ENCODE measurements at places on chromosomes 7 and 10. TPM values are rescaled to one million over a fixed set of nuclear protein-coding genes. Genes with fewer than 3 reads are reported as not detected.

DNA sequence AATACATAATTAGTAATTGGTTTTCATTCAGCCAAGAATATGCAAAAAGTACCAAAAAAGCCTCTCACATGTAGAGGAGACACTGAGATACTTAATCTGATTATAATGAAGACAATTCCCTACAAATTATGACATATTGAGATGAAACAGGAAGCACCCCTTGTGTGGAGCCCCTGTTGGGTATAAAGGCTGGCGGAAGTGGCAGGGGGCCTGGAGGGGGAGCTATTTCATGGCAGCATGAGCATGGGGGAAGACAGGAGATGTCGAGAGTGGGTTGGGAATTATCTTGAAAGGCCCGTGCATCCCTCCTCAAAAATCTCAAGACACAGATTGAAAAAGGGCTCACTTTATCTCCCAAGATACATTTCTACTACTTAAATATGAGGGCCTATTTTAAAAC is 96.9 kb downstream of the PIP4K2A start:
- DNase-seq: no peak

The KLF6 gene
- total RNA-seq: 170 TPM

GRCh38 chr10:110864662-110865140 is 7.0 kb upstream of the PDCD4 start:
- no peak for DNase-seq

DNA sequence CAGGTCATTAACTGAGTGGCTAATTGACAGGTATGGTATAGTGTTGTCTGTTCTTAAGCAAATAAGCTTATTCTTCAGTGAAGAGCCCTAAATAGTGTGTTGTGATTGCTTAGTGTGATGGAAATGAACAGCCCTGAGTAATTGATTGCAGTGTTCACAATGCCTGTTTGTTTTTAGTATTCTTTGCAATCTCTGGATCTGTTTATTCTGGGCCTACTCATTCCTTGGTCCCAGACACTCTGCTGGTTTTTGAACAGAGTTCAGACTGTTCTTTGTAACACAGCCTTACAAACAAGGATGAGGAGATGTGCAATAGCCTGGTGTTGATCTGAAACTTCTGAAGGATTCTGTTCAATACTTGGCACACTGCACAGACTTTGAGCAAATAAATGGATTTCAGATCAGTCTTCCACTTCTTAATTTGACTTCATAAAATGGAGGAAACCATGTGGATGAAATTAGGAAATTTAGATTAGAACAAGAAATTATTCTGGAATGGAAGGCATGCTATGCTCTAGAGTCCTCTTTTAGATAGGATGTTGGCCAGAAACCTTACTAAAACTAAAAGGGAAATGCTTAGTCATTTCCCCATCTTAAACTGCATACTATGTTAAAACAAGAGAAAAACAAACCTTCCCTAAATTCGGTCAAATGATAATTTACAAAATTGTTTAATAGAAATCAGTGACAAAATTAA is 444.2 kb upstream of the SEMA3D start:
- no peak for DNase-seq

The WDR86 gene
- not detected for total RNA-seq

- DNase-seq: no peak
These were observed 317.4 kb downstream of the KIF20B start for GRCh38 chr10:90018819-90019218.

DNA sequence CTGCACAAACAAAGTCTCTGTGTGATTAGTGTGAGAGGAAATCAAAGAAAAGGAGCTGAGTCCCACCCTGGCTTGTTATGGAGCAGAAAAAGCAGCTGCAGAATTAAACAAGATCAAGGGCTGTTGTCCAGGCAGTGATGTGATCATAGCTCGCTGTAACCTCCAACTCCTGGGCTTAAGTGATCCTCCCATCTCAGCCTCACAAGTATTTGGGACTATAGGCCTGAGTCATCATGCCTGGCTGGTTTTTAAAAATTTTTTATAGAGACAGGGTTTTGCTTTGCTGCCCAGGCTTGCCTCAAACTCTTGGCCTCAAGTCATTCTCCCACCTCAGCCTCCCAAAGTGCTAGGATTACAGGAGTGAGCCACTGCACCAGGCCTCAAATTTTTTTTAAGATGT is 88.9 kb downstream of the IPMK start:
- no peak for DNase-seq

GRCh38 chr7:64625114-64626082 is 40.5 kb upstream of the ZNF107 start:
- no peak for DNase-seq

DNA sequence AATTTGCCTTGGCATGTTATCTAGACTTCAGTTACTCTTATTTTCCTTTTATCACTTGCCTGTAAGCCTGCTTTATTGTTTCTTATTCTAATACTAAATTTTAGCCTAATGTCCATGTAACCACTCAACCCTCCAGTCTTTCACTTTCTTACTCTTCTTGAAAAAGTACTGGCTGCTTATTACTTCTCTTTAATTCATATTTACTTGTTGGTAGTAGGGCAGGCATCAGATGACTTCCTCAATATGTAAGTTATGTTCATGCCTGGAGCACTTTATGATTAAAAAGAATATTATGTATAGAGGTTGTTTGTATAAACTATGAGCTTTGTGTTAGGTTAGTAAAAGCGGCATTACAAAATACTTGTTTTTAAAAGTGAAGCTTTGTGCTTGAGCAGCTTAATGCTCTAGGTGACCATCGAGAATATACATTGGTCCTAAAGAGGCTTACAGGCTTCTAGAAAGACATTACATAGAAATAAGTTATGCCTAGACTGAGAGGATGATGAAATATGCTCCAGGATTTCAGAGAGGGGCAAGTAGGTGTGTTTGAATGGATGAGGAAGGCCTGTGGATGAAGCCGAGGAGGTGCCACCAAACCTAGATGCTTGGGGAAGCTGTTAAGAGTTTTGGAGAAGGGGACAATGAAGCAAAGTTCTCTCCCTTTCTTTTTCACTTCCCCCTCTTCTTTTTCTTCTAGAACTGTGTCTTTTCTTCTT is 207.1 kb upstream of the HDAC9 start:
- DNase-seq: no peak

DNA sequence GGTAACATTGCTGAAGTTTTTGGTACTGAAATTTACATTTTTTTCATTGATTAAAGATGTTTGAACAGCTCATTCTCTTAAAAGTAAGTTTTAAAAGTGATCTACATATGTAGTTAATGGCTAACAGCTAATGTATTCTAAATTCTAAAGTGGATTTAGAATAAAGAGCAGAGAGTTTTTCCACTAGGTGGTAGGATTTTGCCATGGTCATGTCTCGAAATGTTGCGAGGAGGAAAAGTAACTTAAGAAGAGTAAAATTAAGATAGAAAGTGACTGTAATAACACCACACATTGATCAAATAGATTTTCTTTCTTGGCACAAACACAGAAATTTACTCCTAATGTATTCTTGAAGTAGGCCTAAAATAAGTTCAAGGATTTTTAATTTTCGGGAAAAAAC is 19.8 kb downstream of the LSMEM1 start:
- DNase-seq: no peak

- no peak for DNase-seq
These were observed 240.2 kb downstream of the MAD1L1 start for GRCh38 chr7:1992554-1992953.

GRCh38 chr7:143252006-143252405 is 11.2 kb upstream of the GSTK1 start:
- no peak for DNase-seq

DNA sequence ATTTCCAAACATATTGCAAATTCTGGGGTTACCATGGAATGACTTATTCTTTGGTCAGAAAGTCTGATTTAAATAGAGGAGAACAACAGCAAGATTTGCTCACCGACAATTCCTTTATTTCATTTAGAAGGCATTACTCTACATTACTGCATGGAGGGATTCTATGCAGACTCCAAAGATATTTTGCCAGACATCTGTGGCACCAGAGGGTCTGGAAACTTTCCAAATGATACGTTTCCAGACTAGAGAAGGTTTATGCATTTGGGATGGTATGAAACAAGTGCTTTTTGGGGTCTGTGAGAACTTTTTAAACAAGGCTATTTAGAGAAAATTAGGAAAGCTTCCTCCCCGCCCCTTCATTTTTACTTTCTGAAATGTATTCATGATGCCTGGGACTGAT is 125.3 kb downstream of the SAMD9 start:
- no peak for DNase-seq

GRCh38 chr7:132255898-132256297 is 320.4 kb downstream of the PLXNA4 start:
- no peak for DNase-seq

GRCh38 chr7:143401265-143401664 is 7.4 kb downstream of the EPHA1 start:
- DNase-seq: no peak

DNA sequence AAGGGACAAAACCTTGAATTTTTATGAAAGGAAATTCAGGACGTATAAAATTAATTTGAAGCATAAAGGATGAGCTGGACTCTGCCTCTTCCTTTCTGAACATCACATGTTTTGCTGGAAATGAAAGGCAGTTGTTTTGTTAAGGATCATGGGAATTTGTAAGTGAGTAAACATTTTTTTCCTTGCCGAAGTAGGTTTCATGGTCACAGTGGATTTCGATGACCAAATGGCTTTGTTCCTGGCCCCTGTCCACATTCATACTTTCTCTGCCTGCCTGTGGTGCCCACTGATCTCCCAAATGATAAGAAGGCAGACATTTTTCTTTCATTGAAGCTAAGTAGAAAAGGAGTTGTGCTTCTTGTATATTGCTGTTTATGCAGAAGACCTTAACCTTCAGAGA is 104.2 kb downstream of the ARID5B start:
- no peak for DNase-seq

DNA sequence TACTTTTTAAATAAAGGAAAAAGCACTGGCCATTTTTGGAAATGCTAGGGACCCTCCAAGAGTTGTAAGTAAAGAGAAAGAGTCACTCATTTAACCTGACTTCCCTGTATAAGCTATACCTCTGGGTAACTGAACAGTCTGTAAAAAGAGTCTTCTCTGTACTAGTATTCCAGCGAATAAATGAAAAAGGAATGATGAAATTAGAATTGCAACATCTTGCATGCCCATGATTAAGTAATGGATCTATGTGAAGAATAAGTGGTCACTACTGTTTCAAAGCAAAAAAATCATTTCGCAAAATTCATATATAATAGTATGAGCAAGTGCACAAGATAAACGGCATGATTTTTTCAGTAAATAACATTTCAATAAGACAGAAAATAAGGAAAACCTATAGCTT is 116.8 kb downstream of the ZFAND4 start:
- no peak for DNase-seq

The GDF10 gene
- 2.5 TPM for total RNA-seq

The CTAGE8 gene
- total RNA-seq: not detected

DNA sequence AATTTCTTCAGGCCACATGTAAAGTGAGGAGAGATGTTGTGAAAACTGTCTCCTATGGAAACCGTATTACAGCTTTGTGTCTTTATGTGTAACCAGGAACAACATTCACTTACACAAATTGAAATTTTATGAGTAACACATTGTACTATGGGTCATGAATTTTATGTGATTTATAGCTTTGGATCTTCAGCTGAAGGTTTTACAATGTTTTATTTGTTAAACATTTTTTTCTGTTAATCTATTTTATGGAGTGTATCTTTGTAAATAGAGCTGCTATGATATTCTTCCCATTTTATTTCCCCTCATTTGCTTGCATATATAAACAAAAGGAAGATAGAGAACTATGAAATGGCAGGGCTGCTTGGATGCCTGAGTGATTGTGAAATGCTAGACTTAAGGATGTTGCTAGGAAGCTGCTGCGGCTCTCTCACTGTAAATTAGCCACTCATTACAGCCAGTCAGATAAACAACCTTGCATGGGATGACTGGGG is 104.5 kb upstream of the PCLO start:
- DNase-seq: no peak

- DNase-seq: no peak
These were observed 11.8 kb downstream of the CPED1 start for GRCh38 chr7:121000081-121000983.

DNA sequence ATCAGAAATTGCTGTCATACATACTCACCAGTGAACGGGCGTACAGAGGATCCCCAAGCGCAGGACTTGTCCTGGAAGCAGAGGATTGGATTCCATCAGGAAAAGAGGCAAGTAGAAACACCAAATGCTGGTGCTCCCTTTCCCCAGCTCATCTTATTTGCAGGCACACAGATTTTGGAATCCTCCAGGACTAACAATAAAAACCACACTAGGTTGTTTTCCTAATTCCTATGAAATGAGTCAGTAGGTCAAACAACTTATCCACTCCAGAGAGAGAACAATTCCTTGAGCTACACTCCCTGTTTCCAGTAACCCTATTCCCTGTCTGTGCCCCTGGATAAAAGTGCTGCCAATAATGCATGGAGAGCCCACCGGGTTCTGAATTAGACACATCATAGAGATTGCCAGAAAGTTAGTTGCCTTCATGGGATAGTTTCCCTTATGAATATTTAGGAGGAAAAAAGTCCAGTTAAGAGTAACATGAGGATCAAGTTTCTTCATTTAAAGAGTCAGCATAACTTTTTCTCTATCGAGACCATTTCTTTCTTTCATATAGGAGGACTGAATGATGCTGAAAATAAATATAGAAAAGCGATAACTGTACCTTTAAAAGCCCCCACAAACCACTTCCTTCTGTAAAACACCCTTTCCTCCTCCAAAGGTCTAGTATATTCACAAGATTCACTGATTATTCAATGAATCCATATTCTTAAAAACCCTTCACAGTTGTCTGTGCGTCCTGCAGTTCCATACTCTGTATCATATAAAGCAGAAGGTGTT is 178.3 kb upstream of the KLF14 start:
- DNase-seq: no peak

DNA sequence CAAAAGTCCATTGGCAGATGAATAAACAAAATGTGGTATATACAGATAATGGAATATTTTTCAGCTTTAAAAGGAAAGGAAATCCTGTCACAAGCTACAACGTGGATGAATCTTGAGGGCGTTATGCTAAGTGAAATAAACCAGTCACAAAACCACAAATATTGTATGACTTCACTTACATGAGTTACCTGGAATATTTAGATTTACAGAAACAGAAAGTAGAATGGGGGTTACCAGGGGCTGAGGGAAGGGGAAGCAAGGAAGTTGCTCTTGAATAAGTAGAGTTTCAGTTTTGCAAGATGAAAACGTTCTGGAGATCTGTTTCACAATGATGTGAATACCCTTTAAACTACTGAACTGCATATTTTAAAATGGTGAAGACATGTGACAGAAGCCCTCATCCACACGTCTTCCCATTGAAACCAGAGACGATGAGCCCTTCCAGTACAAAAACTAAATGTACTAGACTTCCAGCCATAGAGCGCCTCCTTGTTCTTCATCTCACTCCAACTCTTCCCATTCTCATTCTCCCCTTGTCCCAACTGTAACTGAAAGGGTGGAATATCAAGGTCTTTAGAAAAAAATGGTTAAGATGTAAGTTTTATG is 62.4 kb downstream of the MICU1 start:
- DNase-seq: no peak

The MYH16 gene
- not detected for total RNA-seq

- DNase-seq: no peak
These were observed 10.8 kb upstream of the FAM3C start for GRCh38 chr7:121406944-121407343.

DNA sequence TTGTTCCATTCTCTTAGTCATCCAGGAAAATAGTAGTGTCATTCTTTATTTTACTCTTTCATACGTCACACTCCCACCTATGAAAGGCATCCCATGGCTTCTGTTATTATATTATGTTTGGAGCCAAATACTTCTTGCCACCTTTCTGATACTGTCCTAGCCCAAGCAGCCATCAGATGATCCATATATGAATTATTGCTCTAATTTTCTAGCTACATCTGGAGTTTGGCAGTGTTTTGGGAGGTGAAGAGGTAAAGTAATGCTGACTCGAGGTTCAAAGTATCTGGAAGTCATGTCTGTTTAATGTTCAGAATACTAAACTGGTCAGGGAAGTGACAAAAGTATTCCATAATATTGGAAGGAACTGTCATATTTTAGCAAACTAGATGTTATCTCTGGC is 362.5 kb downstream of the GPR37 start:
- no peak for DNase-seq
